Smooth muscle cell of the pulmonary artery (primary cell): ENCODE measurements at places on chromosomes 4 and X. TPM values are rescaled to one million over a fixed set of nuclear protein-coding genes. Genes with fewer than 3 reads are reported as not detected.

Gene IL2
- total RNA-seq, result not detected in 2 replicates

Gene SORCS2
- total RNA-seq, result 0.33 and 0.53 TPM in 2 replicates

Gene P2RY4
- total RNA-seq, result 0.07 and 0.13 TPM in 2 replicates

Gene ELF4
- total RNA-seq, result 13.4 and 15.6 TPM in 2 replicates

Gene TMPRSS11E
- not detected in 2 replicates for total RNA-seq

Gene CCDC158
- total RNA-seq, result 0.59 and 1.2 TPM in 2 replicates

Gene ANKRD50
- total RNA-seq, result 59.8 and 66.8 TPM in 2 replicates

Gene FHIP1A
- 0.07 and 0.66 TPM in 2 replicates for total RNA-seq

Gene ESX1
- total RNA-seq, result not detected in 2 replicates

Gene PLAC8
- total RNA-seq, result not detected in 2 replicates

Gene PASD1
- not detected in 2 replicates for total RNA-seq

Gene PABPC1L2A
- total RNA-seq, result not detected in 2 replicates

Gene SSX2
- not detected in 2 replicates for total RNA-seq

Gene DCAF8L2
- 0.20 TPM in 1 of 2 replicates, not detected in the other for total RNA-seq

Gene GABRE
- total RNA-seq, result 23.5 and 33.6 TPM in 2 replicates

Gene SMIM14
- total RNA-seq, result 54.3 and 74.4 TPM in 2 replicates

Gene ZNF711
- total RNA-seq, result 0.23 and 0.33 TPM in 2 replicates

Gene SSX4B
- not detected in 2 replicates for total RNA-seq

Gene TADA2B
- 12.7 and 13.8 TPM in 2 replicates for total RNA-seq

Gene CHST7
- 12.7 and 25.0 TPM in 2 replicates for total RNA-seq

Gene NOX1
- total RNA-seq, result not detected in 2 replicates

Gene CFAP299
- total RNA-seq, result 2.9 and 3.5 TPM in 2 replicates

Gene PAGE4
- not detected in 2 replicates for total RNA-seq

Gene AFM
- total RNA-seq, result not detected in 2 replicates

Gene HEPH
- total RNA-seq, result 102 and 139 TPM in 2 replicates

Gene MAGEE2
- total RNA-seq, result not detected in 2 replicates

Gene SGCB
- total RNA-seq, result 71.0 and 85.7 TPM in 2 replicates

Gene AFF2
- total RNA-seq, result 0.07 and 0.26 TPM in 2 replicates

Gene FAM9C
- total RNA-seq, result 0.07 TPM in 1 of 2 replicates, not detected in the other

Gene GAGE12H
- not detected in 2 replicates for total RNA-seq

Gene ZFP92
- 0.23 and 0.33 TPM in 2 replicates for total RNA-seq

Gene SUPT20HL2
- total RNA-seq, result not detected in 2 replicates

Gene TCP11X2
- total RNA-seq, result not detected in 2 replicates
